Stimulated activated CD4-positive, alpha-beta T cell treated with anti-CD3 and anti-CD28 coated beads, Interleukin-4, amount 100 ng/mL, for 24 hours (primary cell): ENCODE measurements at places on chromosomes 12 and 14.
A peak's percentile ranks its signal among the peaks of the same experiment; 100 is the strongest.

- no peak for DNase-seq
These were observed 81.7 kb downstream of the TNFAIP2 start for GRCh38 chr14:103204852-103205540.

DNA sequence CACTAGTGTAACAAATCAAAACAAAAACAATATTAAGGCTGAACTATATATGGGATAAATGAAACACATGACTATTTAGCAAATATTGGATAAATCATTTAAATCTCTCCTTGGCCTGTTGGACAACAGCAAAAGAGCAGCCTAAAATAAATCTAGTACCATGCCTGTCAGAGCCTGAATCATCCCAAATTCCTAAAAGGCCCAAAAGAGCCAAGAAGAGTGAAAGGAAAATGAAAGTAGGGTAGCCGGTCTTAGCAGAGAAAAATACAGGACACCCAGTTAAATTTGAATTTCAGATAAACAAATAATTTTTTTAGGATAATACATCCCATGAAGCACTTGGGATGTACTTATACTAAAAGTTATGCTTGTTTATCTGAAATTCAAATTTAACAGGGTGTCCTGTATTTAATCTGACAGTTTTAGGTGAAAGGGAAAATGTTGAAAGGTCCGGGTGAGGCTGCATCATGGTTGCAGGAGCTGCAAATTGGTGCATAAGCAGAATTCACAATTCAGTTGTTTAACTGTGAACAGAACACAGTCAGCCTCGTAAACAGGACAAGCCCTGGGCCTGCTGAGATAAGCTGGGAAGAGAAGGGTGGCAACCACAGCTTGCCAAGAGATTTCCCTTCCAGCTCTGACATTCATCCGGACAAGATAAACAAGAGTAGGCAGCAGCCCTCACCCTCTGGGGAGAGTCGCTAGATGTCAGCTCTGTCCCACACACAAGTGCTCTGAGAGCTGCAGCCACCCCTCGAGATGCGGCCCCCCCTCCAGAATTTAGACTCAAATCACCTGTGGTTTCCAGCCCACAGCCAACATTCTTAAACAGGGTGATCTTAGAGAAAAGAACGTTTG is 30.3 kb downstream of the DMAC2L start:
- DNase-seq, result peak; percentile 48

DNA sequence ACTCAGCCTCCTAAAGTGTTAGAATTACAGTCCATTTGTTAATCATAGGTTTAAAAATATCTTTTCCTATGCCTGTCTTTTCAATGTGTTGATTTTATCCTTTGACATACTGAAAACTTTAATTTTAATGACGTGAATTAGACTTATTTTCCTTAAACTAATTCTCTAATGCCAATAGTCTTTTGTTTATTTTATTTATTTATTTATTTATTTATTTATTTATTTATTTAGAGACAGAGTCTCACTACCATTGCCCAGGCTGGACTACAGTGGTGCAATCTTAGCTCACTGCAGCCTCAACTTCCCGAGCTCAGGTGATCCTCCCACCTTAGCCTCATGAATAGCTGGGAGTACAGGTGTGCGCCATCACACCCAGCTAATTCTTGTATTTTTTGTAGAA is 694.5 kb downstream of the TRHDE start:
- DNase-seq, result no peak

- no peak for DNase-seq
These were observed 96.8 kb upstream of the IFNG-AS1 start for GRCh38 chr12:67892259-67893021.

- no peak for DNase-seq
These were observed 769.8 kb upstream of the MGAT4C start for GRCh38 chr12:87025976-87026375.
